ENCODE measurements at places on chromosomes 1 and 21. TPM values are rescaled to one million over a fixed set of nuclear protein-coding genes. Genes with fewer than 3 reads are reported as not detected.

The BARHL2 gene
- not detected for total RNA-seq

The CD84 gene
- total RNA-seq: 5.8 TPM

The TMPRSS3 gene
- not detected for total RNA-seq

The DIO1 gene
- not detected for total RNA-seq

The MFSD2A gene
- 5.1 TPM for total RNA-seq

The THEM5 gene
- total RNA-seq: not detected

The OR2M3 gene
- not detected for total RNA-seq

The KRTAP11-1 gene
- total RNA-seq: not detected

The AVPR1B gene
- not detected for total RNA-seq

The SLC26A9 gene
- total RNA-seq: not detected

The TNFRSF1B gene
- 28.8 TPM for total RNA-seq

DNA sequence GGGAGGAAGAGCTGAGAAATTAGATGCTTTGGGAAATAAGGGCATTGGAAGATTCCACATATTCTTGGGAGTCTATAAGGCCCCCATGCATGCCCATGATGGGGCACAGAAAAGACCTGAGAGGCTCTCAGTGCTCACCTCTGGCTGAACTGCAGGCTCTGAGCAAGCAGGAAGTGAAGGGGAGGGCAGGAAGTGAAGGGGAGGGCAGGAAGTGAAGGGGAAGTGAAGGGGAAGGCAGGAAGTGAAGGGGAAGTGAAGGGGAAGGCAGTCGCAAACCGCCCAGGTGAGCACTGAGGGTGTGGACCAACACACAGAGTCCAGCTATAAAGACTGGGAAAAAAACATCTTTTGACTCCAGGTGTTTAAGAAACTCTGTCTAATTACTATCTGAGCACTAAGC is 3.5 kb downstream of the KRTAP10-9 start:
- H3K4me1 ChIP-seq: peaks cover 5% of the 10 kb centered on the region
- peak; percentile 34 for DNase-seq
- H3K27ac ChIP-seq: no peak overlapping the region
- H3K4me3 ChIP-seq: no peak overlapping the region

DNA sequence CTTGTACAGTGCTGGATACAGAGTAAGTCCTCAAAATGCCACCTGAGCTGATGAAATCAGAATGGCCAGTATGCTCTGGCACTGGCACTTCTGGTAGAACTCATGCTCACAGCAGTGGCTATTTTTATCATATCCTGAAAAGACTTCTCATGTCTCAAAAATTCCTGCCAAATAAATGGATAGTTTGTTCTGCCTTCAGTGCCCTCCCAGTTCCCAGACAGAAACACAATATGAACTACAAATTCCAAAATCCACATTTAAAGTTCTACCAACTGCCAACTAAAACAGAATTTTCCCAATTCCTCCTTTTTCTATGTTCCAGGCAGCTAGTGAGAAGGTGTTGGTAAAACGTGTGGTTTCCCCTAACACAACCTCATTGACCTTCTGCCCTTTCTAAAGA is 51.4 kb upstream of the RGS1 start:
- no peaks in the 10 kb centered on the region for H3K27me3 ChIP-seq
- no peaks in the 10 kb centered on the region for H3K36me3 ChIP-seq
- no peak for DNase-seq

DNA sequence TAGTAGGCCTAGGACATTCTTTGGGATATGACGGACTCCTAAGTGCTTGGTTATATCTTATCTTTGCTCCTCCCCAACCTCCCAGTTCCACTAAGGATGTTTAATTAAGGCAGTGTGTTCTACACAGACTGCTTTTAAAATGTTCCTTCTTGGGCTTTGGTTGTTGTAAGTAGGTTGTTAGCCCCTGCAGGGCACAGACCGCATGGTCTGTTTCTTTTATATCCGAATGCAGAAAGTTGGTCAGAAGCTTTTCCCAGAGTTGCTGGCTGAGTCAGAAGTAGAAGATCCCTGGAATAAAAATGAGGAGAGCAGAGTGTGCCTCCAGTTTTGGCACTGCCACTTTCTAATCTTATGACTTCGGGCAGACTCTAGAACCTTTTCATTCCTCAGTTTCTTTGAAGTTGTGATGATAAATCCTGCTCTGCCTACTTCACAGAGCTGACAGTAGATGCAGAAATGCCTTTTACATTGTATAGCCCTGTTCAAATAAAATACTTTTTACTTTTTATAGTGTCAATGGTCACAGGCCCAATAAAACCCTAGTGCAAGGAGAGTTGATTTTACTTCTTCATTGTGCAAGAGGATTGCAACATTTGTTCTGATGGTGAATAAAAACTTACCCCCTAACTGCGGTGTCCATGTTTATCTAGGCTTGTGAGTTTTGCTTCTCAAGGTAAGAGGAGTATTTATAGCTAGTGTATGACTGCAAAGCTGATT is 18.4 kb downstream of the FMN2 start:
- H3K36me3 ChIP-seq: no peaks in the 10 kb centered on the region
- no peaks in the 10 kb centered on the region for H3K4me1 ChIP-seq
- no peak overlapping the region for H3K27ac ChIP-seq
- H3K27me3 ChIP-seq: no peaks in the 10 kb centered on the region
- no peak overlapping the region for H3K4me3 ChIP-seq
- no peak for DNase-seq

GRCh38 chr1:43238991-43239469 is 30.8 kb upstream of the TMEM125 start:
- H3K4me1 ChIP-seq: peaks cover 19% of the 10 kb centered on the region
- no peak overlapping the region for H3K27ac ChIP-seq
- no peaks in the 10 kb centered on the region for H3K27me3 ChIP-seq
- DNase-seq: no peak
- H3K4me3 ChIP-seq: no peak overlapping the region

- no peaks in the 10 kb centered on the region for H3K36me3 ChIP-seq
- H3K4me3 ChIP-seq: no peak overlapping the region
- no peaks in the 10 kb centered on the region for H3K27me3 ChIP-seq
- no peak for DNase-seq
- H3K27ac ChIP-seq: no peak overlapping the region
- no peaks in the 10 kb centered on the region for H3K4me1 ChIP-seq
These were observed 68.8 kb downstream of the GRIK3 start for GRCh38 chr1:36965275-36966159.

- H3K36me3 ChIP-seq: no peaks in the 10 kb centered on the region
- H3K27ac ChIP-seq: no peak overlapping the region
- DNase-seq: no peak
- peaks cover 7% of the 10 kb centered on the region for H3K27me3 ChIP-seq
- no peaks in the 10 kb centered on the region for H3K4me1 ChIP-seq
- no peak overlapping the region for H3K4me3 ChIP-seq
These were observed 84.9 kb downstream of the VWA5B1 start for GRCh38 chr1:20375563-20375962.

- no peaks in the 10 kb centered on the region for H3K27me3 ChIP-seq
- H3K4me1 ChIP-seq: no peaks in the 10 kb centered on the region
- no peak for DNase-seq
- H3K27ac ChIP-seq: no peak overlapping the region
- H3K36me3 ChIP-seq: no peaks in the 10 kb centered on the region
These were observed 100.8 kb upstream of the TARDBP start for GRCh38 chr1:10911490-10912166.

- peaks cover 16% of the 10 kb centered on the region for H3K4me1 ChIP-seq
- H3K4me3 ChIP-seq: no peak overlapping the region
- DNase-seq: no peak
- no peak overlapping the region for H3K27ac ChIP-seq
- H3K27me3 ChIP-seq: peaks cover 7% of the 10 kb centered on the region
- H3K36me3 ChIP-seq: no peaks in the 10 kb centered on the region
These were observed 4.8 kb upstream of the HES5 start for GRCh38 chr1:2534687-2535441.

- no peak overlapping the region for H3K27ac ChIP-seq
- H3K27me3 ChIP-seq: no peaks in the 10 kb centered on the region
- no peak for DNase-seq
- H3K36me3 ChIP-seq: no peaks in the 10 kb centered on the region
These were observed 46.1 kb upstream of the SLC30A1 start for GRCh38 chr1:211625040-211625439.

- DNase-seq: no peak
- no peaks in the 10 kb centered on the region for H3K36me3 ChIP-seq
- H3K4me1 ChIP-seq: peaks cover 6% of the 10 kb centered on the region
These were observed 7.7 kb upstream of the CDC42 start for GRCh38 chr1:22044690-22045420.

DNA sequence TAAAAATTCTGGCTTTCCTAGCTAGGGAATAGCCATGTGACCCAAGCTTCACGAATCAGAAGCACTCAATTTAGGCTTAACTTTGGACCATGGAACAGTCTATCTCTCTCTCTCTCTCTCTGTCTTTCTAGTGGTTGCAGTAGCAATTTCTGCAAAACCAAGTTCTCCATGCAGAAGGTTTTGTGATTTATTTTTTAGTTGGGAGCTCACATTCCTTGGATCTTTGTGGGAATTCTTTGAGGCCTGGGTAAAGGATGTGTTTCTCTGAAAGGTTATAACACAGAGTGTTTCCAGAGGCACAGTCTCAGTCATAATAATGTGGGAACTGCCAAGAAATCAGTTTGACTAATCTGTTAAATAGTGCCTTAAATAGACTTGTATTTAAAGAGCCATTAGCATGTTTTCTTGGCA is 112.3 kb upstream of the COL11A1 start:
- no peaks in the 10 kb centered on the region for H3K27me3 ChIP-seq
- no peak for DNase-seq
- peaks cover 3% of the 10 kb centered on the region for H3K4me1 ChIP-seq
- no peak overlapping the region for H3K4me3 ChIP-seq
- no peaks in the 10 kb centered on the region for H3K36me3 ChIP-seq

DNA sequence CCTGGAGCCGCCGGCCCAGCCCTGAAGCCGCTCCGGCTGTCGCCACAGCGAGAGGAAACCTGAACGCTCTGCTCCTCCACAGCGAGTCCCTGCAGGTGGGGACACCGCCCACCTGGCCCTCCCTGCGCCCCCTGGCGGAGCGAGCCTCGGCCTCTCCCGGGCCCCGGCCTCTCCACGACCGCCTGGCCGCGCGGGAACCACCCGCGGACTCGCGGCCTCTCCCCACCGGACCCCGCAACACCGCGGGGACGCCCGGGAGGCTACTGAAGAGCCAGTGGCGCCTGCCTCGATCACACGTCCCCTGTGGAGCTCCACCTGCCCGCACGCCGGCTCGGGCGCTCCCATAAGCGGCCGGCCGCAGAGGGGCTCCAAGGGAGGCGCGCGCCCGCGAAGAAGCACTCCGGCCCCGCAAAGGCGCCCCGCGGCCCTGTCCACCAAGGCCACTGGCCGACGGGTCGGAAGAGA is 109.6 kb downstream of the KCNN3 start:
- no peaks in the 10 kb centered on the region for H3K27me3 ChIP-seq
- no peak overlapping the region for H3K27ac ChIP-seq
- peaks cover 3% of the 10 kb centered on the region for H3K4me1 ChIP-seq
- H3K4me3 ChIP-seq: peak overlapping the region; percentile 39
- DNase-seq: no peak
- no peaks in the 10 kb centered on the region for H3K36me3 ChIP-seq

DNA sequence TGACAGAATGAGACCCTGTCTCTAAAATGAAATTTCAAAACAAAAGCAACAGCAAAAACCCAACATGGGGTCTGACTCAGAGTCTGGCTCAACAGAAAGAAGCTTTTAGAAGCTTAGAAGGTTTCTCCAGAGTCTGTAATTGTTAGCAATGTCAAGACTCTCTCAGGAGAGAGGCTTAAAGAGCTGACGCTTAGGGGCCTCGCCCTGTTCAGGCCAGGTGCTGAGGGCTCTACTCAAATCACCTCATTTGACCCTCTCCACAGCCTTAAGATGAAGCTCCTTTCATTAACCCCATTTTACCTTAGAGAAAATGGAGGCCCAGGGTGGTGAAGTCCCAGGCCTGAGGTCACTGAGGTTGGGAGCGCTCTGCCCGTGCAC is 5.3 kb upstream of the KIF17 start:
- H3K4me1 ChIP-seq: peaks cover 2% of the 10 kb centered on the region
- no peak for DNase-seq
- H3K27ac ChIP-seq: no peak overlapping the region
- no peaks in the 10 kb centered on the region for H3K36me3 ChIP-seq
- no peak overlapping the region for H3K4me3 ChIP-seq
- H3K27me3 ChIP-seq: no peaks in the 10 kb centered on the region

GRCh38 chr1:204079608-204079999 is 6.7 kb downstream of the SOX13 start:
- no peak overlapping the region for H3K4me3 ChIP-seq
- H3K4me1 ChIP-seq: peaks cover 61% of the 10 kb centered on the region
- H3K36me3 ChIP-seq: no peaks in the 10 kb centered on the region
- no peak for DNase-seq

- no peak overlapping the region for H3K27ac ChIP-seq
- H3K36me3 ChIP-seq: no peaks in the 10 kb centered on the region
- H3K4me3 ChIP-seq: no peak overlapping the region
These were observed 94.2 kb downstream of the AK5 start for GRCh38 chr1:77375990-77376389.

Measured in esophagus muscularis mucosa (tissue), 4 donors.